ENCODE measurements at places on chromosomes 3 and 15.

- no peak for DNase-seq
These were observed 6.3 kb downstream of the HTR3D start for GRCh38 chr3:184037816-184038215.

DNA sequence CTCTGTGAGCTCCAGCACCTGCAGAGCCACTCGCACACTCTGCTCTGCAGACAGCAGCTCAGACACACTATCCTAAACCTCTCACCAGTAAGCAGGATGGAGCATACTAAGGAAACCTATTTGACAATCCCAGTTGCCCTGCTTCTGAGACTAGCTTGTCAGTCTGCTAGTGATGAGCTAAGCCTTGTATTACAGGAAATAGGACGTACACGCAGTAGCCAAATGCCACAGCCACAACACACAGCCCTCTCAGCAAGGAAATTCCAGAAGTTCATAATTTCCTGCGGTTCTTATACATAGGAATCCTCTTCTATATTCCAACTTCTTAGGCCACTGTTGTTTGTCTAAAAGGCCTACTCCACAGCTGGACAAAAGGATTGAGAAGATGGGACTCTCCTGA, 74.5 kb downstream of the MYLK start:
- DNase-seq: no peak

DNA sequence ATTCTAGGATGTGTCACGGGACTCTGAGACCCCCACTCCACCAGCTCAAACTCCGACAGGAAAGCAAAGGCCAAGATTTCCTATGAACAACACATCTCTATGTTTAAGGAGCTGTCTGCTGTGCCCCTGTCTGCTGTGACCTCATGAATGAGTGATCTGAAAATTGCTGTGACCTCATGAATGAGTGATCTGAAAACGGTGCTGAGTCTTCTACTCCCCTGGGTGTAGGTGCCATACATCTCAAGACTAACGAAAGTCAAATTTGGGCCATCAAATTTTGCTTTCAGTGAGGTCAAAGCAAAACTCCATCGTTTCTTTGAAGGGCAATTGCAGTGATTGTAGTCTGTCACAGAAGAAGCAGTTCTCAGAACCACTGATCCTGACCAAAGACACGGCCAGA, 24.4 kb downstream of the IL5RA start:
- no peak for DNase-seq

GRCh38 chr15:48250640-48251076, 44.6 kb downstream of the SLC12A1 start:
- DNase-seq: peak; percentile 58

GRCh38 chr3:159764490-159765029, 224.1 kb upstream of the IL12A start:
- peak; percentile 68 for DNase-seq

DNA sequence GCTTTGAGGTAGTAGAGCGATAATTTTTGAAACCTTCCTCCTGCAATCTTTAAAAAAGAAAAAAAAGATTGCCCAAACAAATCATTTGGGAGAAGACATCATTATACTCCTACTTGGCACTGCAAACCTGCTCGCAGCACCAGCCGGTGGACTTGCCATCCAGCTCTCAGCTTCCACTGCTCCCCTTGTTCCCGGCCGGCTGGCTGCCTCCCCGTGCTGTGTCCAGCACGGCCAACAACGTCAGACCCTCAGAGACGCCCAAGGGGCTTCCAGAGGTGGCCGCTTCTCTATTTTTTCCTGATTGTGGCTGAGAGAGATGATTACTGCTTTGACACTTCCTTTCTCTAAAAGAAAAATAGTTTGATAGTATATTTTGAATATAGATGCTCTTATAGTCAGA, 3.0 kb upstream of the BFSP2 start:
- DNase-seq: no peak

DNA sequence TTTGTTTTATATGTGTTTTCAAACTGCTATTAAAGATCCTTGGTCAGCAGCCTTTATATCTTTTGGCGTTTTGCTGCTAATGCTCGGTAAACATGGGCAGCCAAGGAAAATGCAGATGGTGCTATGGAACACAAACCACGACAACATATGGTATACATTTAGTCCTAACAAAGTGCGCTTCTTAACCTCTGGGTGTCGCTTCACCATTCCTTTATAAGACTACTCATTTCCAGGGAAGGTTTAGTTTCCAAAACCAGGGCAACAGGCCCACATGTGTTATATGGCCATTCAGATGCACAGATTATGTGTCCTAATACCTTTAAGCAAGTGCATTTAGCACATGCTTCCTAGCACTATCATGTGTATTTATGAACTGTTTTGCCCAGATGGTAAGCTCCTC, 14.7 kb downstream of the SHOX2 start:
- no peak for DNase-seq

- DNase-seq: no peak
These were observed 173.5 kb downstream of the OR4M2 start for GRCh38 chr15:22253676-22254408.
